ENCODE measurements at places on chromosomes 7 and 10. TPM values are rescaled to one million over a fixed set of nuclear protein-coding genes. Genes with fewer than 3 reads are reported as not detected.

The ASZ1 gene
- not detected for total RNA-seq

The SOSTDC1 gene
- total RNA-seq = not detected

The UFSP1 gene
- total RNA-seq = 1.5 TPM

The PRKG1 gene
- total RNA-seq = 1.2 TPM

The CALML5 gene
- not detected for total RNA-seq

All from mononuclear cell (primary cell).